CD4-positive, alpha-beta T cell (primary cell): ENCODE measurements at places on chromosomes 16 and 17. TPM values are rescaled to one million over a fixed set of nuclear protein-coding genes. Genes with fewer than 3 reads are reported as not detected.

Gene SLC16A6
- 7.7 TPM for total RNA-seq

Gene TMEM204
- total RNA-seq = 20.5 TPM

Gene SLC9A5
- total RNA-seq = 3.1 TPM

Gene RNF222
- 1.2 TPM for total RNA-seq

Gene C16orf54
- total RNA-seq = 250 TPM
